GM23338 (cell line): ENCODE measurements at places on chromosomes 4 and X.

DNA sequence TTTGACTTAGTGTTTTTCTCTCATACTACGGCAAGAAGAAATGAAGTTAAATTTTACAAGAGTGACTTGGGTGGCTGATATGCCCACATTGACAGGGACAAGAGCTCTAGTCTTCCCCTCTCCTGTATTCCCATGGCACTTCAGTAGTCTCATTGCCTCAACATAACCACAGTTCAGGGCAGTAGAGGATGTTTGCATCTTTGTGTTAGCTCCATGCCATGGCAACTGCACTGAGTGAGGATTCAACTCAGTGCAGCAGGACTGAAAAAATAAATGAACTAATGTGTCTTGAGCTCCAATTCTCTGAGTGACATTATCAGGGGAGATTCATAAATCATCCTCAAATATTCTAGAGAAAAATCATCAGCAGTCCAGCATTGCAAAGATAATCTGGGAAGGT lies 78.8 kb downstream of the TET2 start:
- DNase-seq = no peak

GRCh38 chr4:7015383-7016035 lies 27.7 kb upstream of the TADA2B start:
- no peak for DNase-seq

DNA sequence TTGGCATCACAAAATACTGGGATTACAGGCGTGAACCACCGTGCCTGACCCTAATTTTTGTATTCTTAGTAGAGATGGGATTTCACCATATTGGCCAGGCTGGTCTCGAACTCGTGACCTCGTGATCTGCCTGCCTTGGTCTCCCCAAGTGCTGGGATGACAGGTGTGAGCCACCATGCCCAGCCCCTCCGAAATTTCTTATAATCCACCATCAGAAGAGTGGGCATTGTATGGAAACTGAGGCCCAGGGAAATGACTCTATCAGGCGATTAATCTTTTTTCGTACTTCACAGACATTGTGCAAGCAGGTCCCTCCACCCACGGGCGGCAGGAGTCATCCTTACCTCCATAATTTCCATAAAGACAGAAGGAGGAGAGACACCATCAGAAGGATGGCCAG lies 16.0 kb downstream of the CRLF2 start:
- DNase-seq = no peak

DNA sequence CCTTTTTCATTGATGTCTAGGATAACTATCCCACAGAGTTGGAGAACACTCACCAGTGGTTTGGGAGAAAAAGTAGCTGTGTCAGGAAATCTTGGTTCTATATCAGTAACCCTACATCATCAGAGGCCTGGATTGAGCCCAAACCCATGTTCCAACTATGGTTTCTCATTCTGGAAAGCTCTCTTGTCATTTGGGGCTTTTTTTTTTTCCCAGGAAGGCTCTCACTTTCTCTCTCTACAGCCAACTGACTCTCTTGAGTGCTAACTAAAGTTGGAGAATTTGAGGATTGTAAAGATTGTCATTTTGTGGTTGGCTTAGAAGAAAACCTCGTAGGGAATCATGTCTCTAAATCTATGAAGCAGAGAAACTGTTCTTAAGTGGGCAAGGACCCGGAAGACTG lies 228.2 kb upstream of the DIPK2B start:
- DNase-seq = no peak

- peak; percentile 35 for DNase-seq
Observed at GRCh38 chr4:88746206-88746605, 48.6 kb upstream of the NAP1L5 start.

DNA sequence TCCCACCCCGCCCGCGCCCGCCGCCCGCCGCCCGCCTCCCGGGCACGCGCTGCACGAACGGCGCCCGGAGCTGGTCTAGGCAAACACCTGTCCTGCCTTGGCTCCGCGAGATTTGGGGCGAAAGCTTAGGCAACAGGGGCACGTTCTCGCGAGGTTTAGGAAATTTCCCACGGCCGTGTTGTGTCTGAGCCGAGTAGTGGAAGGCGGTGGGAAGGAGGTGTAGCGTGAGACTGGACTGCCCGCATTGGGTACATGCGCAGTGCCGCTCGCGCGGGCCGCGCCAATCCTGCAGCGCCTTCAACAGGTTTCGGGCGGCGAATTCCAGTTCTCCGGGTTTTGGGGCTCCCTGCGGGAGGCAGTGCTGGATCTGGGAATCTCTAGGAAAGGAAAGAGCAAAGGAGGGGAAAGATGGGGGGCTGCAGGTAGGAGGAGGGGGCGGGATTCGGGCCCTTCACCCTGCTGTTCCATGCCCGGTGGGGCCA lies 1.3 kb upstream of the RBPJ start:
- peak; percentile 99 for DNase-seq

DNA sequence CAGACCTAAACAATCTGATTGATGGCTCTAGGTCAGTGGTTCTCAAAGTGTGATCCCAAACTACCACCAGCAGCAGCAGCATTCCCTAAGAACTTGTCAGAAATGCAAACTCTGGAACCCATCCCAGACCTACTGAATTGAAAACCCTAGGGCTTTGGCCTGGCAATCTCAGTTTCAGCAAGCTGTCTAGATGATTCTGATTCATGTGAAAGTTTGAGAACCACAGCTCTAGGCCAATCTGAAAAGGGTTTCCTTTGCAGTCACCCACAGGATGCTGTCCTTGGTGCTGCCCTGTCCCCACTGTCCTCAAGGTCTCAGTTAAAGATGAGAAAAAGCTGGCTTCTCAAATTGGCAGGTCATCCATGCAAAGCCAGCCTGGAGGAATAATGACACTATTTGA lies 34.8 kb downstream of the SMPX start:
- DNase-seq = peak; percentile 24

DNA sequence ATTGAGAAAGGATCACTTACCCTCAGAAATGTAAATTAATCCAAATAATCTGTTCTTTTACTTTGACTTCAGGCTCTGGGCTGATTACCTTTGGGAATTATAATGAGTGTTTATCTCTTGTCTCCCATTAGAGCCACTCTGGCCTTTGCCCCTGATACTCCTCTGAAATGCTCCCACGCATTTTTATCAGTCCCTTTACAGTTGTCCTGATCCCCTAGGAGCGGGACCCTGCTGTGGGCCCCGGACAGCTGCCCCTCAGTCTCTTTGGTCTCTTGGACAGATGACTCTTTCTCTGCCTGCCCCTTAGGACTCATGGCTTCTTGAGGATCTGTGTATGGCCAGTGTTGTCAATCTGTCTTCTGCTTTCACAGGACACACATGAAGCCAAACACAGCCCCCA lies 1.0 kb upstream of the TRIM75 start:
- no peak for DNase-seq

- DNase-seq = no peak
Observed at GRCh38 chr4:153934688-153935017, 145.8 kb upstream of the SFRP2 start.

- no peak for DNase-seq
Observed at GRCh38 chr4:21009956-21010355, 309.7 kb downstream of the PACRGL start.

GRCh38 chrX:129983575-129984110 lies 1.2 kb downstream of the BCORL1 start:
- DNase-seq = peak; percentile 50

DNA sequence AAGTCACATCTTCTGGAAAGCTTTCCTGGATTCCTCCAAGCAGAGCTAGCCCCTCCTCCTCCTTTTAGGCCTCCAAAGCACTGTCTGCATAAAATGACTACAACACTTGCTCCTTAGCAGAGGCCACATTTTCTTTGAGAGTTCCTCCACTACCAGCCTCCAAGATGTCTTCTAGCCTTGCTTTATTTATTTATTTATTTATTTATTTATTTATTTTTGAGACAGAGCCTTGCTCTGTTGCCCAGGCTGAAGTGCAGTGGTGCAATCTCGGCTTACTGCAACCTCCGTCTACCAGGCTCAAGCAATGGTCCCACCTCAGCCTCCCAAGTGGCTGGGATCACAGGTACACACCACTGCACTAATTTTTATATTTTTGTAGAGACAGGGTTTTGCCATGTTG lies 4.6 kb upstream of the GPC4 start:
- DNase-seq = no peak

DNA sequence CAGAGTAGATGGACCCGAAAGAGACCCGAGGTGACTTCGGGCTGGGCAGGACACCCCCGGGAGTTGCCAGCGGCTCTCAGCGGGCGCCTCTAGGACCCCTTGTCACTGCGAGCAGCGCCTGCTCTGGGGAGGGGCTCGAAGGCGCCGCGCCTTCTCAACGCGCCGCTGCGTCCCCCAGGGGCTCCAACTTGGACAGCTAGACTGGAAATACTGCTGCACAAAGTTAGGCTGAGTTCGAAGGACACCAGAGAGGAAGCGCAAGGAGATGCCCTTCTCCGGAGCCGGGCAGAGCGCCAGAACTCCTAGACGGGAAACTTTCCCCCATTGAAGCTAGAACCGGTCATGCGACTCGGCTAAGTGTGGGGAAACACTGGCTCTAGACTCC lies 493 bp upstream of the KCNIP4 start:
- peak; percentile 37 for DNase-seq

DNA sequence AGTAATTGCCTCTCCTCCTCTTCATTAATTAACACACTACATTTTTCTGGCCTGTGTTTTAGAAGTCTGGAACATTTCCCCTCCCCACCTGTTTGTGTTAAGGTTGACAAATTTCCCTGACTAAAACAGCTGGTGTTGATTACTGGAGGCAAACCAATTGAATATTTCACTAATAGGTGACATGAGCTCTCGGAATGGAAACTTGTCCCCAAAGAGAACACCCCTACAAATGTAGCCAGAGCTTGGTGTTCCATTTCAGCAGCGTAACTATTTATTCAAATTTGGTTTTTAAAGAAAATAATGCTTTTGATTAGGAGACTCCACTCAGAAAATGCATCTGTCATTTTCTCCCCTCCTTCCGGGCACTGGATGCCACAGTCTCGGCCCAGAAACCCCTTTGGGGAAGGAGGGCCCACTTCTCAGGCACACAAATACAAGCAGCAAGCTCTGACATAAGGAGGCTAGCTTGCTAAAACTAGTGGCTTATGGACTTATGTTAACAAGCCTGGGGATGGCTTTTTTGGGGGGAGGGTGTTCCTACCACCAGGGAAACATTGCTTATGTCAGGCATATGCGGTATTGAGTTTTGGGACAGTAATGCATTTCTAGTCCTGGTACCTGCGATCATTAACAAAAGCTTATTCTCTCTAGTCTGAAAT lies 2.2 kb downstream of the RNF150 start:
- peak; percentile 6 for DNase-seq

- DNase-seq = no peak
Observed at GRCh38 chr4:24091639-24092233, 201.9 kb upstream of the PPARGC1A start.

- no peak for DNase-seq
Observed at GRCh38 chr4:137530176-137530575, 2.1 kb downstream of the PCDH18 start.

DNA sequence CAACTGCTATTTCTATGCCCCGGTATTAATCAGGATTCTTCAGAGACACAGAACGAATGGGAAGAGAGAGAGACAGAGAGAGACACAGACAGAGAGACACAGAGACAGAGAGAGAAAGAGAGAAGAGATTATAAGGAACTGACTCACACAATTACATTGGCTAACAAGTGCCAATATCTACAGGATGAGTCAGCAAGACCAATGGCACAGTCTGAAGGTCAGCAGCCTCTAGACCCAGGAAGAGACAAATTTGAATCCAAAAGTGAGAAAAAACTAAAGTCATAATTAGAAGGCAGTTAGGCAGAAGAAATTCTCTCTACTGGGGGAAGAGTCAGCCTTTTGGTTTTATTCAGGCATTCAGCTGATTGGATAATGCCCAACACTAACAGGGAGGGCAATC lies 187.3 kb downstream of the MAB21L2 start:
- DNase-seq = no peak

DNA sequence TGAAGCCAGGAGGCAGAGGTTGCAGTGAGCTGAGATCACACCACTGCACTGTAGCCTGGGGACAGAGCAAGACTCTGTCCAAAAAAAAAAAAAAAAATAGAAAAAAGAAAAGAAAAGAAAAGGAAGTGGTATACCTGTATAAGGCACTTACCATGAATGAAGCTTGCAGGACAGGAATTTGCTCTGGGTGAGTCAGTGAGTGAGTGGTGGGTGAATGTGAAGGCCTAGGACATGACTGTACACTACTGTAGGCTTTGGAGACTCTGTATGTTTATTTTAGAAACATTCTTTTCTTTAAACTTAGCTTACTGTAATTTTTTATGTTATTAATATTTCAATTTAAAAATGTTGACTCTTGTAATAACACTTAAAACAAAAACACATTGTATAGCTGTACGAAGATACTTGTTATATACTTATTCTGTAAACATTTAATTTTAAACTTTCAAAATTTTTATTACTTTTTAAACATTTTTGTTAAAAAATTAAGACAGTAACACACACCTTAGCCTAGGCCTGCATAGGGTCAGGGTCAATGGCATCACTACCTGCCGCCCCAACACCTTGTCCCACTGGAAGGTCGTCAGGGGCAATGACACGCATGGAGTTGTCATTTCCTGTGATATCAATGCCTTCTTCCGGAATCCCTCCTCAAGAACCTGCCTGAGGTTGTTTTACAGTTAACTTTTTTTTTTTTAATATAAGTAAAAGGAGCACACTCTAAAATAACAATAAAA lies 78.7 kb downstream of the CLNK start:
- no peak for DNase-seq

DNA sequence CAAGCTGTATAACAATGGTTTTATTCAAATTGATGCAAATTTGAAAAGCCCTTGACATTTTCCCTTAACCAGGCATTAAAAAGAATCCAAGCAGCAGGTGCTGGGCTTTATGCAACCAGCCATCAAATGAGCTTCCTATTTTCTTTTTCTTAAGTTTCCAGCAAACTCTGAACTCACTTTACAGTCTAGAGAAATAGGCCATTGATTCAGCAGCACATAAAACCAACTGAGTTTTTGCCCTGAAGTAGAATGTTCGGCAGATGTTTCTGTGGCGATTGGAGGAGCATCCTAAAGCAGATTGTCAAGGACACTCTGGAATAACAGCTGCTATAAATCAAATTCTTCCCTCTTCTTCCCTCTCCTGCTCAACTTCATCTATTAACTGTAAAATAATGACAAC lies 582.8 kb upstream of the CPEB2 start:
- DNase-seq = no peak

GRCh38 chr4:107863850-107864371 lies 39.2 kb downstream of the SGMS2 start:
- no peak for DNase-seq

DNA sequence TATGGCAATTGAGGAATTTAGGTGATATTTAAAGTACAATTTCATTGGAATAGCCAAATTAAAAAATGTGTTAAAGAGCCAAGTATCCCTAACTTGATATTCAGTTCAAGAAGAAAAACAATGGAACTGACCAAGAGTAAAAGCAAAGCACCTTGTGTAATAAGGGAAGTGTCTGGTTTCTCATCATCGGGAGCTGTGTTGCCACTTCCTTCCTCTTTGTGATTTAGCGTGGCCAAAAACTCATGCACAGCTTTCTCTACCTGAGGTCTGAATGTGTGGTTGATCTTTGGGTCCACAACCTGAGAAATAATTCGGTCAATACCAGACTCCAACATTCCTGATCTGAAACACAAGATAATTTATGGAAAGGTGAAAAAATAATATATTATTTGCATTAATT lies 12.4 kb downstream of the BOD1L1 start:
- DNase-seq = no peak
